T-helper 2 cell (primary cell): ENCODE measurements at places on chromosomes 11 and 22.

DNA sequence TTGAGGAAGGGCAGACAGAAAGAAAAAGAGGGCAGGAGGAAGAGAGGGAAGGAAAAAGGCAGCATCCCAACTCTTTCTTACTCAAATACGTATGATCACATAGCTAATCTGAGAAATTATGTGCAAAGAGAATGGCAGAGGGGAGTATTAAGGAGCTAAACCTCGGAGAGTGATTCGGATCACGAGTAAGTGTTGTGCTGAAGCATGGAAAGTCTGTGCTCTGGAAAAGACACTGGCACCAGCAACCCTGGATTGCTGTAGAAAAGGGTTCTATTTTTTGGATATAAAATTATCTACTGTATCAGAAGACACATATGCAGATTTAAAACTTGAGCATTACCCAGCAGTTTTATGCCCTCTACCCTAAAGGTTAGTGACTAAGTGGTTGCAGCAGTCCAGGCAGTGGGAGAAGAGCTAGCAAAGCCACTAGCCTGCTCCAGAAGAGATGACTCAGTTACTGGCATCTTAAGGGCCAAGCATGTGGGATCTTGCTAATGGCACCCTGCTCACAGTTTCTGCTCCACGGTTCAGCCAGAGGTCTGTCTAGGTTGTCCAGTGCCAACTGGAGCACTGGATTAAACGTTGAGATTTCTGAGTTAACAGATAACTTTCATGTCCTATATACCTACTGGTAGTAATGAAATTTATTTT lies 151.7 kb downstream of the SWAP70 start:
- DNase-seq = no peak

- no peak for DNase-seq
These were observed 846.2 kb upstream of the API5 start for GRCh38 chr11:42465623-42466022.

- no peak for DNase-seq
These were observed 22.3 kb upstream of the CLPB start for GRCh38 chr11:72456651-72457050.

- DNase-seq = no peak
These were observed 65.6 kb upstream of the OR5AK2 start for GRCh38 chr11:56923116-56923515.

DNA sequence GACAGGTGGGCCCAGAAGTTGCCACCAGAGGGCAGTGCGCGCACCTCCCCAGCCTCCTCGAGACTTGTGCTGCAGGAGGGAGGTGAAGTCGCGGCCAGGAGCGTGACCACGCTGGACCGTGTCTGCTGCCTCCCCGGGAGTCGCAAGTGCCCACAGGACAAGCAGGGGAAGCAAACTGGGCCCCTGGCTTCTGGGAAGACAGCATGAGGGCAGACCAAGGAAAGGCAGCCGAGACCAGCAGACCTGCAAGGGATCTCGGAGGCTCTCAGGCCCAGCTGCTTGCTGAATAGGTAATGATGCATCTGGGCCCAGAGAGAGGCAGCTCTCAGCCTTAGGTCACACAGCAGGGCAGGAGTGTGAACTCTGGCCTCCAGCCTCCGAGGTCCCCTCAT lies 17.0 kb upstream of the IL2RB start:
- DNase-seq = peak; percentile 78

DNA sequence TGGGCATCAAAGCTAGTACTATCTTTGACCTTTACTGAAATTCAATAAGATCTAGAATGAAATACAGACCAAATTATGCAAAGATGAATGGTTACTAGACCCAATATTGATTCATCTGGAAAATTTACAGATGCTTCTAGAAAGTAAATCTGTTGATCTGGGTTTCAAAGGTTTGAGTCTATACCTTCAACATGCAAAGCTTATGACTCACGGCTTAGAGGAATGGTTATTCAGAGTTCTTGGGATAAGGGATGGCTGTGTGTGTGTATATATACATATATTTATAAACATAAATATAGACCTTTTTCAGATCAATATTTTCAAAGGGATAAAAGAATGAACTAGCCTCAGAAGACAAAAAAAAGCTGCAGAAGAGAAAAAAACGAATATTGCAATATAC lies 1.3 kb downstream of the SPTY2D1 start:
- no peak for DNase-seq

DNA sequence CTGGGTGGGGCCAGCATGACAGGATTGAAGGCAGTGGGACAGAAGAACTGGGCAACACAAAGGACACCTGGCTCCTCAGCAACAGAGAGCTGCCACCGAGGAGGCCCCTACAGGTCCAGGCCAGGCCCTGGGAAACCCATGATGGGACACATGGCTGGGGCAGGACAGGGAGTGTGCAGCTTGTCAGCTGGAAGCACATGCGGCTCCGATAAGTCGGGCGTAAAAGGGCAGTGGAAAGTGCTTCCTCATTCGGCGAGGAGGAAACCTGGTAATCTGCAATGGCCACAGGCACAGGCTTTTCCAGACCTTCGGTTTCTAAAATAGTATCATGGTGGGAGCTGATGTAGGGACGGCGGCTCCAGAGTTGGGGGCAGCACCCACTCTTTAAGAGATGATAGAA lies 16.5 kb downstream of the GNAZ start:
- no peak for DNase-seq

- DNase-seq = no peak
These were observed 10.3 kb upstream of the SPON1 start for GRCh38 chr11:13952221-13952620.

- no peak for DNase-seq
These were observed 9.2 kb upstream of the P2RY6 start for GRCh38 chr11:73262851-73263495.

- no peak for DNase-seq
These were observed 31.9 kb downstream of the PLEKHA7 start for GRCh38 chr11:16982256-16982671.

GRCh38 chr11:3922056-3922455 lies 66.6 kb downstream of the STIM1 start:
- DNase-seq = no peak

DNA sequence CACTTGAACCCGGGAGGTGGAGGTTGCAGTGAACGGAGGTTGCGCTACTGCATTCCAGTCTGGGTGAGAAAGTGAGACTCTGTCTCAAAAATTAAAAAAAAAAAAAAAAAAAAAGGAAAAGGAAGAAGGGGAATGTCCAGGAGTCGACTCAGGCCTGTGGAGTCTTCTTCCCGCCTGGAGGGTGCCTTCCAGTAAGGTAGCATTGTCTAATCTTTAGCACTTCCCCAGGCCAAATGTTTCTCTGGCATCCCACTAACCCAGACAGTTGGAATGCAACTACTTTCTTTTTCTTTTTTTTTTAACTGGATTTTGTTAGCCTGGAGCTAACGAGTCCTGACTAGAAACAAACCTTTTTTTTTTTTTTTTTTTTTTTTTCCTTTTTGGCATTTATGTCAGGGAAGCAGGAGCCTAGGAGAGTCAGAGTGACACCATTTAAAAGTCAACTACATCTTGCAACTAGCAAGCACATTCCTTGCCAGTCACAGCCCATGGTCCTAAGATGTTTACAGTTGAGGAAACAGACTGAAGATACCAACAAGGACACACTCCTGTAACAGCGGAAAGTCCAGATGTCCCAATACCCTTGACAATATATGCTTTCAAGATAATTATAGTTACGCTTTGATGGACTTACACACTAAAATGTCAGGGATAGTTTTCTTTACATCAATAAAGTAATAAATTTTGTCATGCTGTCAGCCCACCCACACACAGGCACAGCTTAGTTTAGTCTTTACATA lies 10.6 kb downstream of the PLET1 start:
- DNase-seq = no peak
